Liver (tissue), 10 donors: ENCODE measurements at places on chromosomes 4 and X. TPM values are rescaled to one million over a fixed set of nuclear protein-coding genes. Genes with fewer than 3 reads are reported as not detected.
A peak's percentile ranks its signal among the peaks of the same experiment; 100 is the strongest.

DNA sequence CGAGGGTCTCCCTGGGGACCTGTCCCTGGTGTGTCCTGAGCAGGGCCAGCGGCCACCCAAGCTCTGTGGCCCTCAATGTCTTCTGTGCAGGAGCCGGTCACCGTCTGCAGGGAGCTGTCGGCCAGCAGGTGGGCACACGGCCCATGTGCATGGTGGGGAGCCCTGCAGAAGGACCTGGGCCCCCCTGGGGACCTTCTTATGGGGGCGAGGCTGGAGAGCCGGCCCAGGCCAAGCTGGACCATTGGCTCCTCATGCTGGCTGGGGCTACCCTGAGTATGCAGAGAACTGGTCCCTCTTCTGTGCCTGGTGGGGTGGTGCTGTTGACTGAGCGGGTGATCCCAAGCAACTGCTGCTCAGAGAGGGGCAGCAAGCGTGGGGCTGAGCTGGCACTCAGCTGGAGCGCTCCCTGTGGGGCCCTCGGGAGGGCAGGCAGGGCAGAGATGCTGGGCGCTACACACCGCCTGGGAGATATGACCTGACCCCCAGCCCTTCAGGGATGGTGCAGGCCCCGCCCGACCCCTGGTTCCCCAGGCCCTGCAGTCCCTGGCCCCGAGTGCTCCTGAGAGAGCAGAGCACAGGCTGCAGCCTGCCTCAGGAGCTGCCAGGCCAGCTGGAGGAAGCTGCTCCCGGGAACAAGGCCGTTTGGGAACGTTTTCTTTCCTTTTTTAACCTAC lies 14.8 kb downstream of the NAT8L start:
- no peaks in the 10 kb centered on the region for H3K36me3 ChIP-seq
- no peak overlapping the region for H3K4me3 ChIP-seq
- no peak overlapping the region for H3K27ac ChIP-seq

GRCh38 chr4:99806545-99806944 lies 10.1 kb upstream of the DAPP1 start:
- no peak overlapping the region for H3K4me3 ChIP-seq
- no peaks in the 10 kb centered on the region for H3K27me3 ChIP-seq
- no peak for DNase-seq
- H3K27ac ChIP-seq: no peak overlapping the region

DNA sequence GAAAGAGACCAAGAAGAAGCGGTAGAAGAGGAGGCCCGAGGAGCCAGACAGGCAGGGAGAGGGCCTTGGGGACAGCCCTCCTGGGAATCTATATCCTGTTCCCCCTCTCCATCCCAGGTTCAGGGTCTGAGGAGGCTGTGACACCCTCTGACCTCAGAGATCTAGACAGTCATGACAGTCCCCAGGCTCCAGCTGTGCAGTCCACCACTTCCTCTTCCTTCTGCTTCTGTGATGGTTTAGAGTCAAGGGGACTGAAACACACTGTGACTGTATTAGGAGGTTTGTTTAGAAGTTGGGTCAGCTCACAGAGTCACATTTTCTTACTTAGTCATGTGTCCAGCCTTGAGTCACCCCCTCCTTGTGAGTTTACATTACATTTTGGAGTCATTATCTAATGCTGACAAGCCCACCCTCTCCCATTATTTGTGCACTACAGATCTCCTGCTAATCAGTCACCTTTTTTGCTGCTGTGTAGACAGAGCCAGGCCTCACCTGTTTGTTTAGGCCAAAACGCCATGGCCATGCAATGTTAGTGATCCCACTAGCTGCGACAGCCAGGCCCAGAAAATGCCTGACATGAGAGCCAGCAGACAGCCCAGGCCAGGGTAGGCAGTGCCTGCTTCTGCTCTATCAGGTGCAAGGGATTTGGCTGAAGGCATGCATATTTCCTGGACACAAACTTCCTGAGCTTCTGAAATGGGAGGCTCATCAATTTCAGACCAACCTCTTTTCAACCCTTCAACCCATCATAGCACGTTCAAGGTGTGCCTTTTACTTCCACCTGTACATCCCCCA lies 26.0 kb downstream of the MANBA start:
- H3K4me3 ChIP-seq: no peak overlapping the region
- H3K27me3 ChIP-seq: no peaks in the 10 kb centered on the region
- DNase-seq: no peak
- H3K36me3 ChIP-seq: no peaks in the 10 kb centered on the region

DNA sequence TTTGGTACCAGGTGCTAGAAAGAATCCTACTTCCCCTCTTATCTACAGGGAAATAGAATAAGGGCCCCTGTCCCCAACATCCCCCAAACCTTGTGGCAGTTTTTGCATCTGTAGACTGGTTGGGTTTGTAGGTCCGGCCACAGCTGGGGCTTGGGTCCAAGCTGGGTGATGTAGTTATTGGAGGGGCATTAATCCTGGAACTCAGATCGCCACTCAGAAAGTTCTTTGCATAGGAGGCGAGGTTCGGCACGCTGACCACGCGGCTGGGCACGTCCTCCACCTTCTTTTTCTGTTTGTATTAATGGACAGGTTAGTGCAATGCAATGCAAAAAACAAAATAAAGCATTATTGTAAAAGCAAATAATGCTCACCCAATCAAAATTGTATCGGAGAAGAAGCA lies 19.2 kb downstream of the MED28 start:
- H3K4me1 ChIP-seq: no peaks in the 10 kb centered on the region
- H3K36me3 ChIP-seq: peaks cover 23% of the 10 kb centered on the region
- no peak overlapping the region for H3K27ac ChIP-seq
- H3K27me3 ChIP-seq: no peaks in the 10 kb centered on the region
- DNase-seq: no peak

GRCh38 chr4:2415881-2416563 lies 2.4 kb downstream of the ZFYVE28 start:
- DNase-seq: no peak
- peaks cover 36% of the 10 kb centered on the region for H3K4me1 ChIP-seq
- H3K27ac ChIP-seq: no peak overlapping the region

DNA sequence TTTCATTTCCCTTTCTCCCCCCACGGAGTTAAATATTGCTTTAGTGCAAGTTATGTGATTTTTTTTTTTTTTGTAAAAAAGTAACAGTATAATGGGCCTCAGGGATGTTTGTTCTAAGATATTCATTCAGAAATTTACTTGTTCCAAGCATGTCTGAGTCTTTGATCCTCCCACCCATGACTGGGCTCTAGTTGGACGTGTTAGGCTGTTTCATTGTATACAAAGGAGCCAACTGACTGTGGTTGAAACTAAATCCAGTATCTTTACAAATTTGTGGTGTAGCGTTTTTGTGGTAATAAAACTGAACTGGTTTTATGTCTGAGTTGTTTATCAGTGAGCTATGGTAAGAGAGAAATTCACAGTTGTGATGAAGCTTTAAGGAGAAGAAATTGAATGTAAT lies 74.1 kb downstream of the DOCK11 start:
- DNase-seq: no peak
- no peaks in the 10 kb centered on the region for H3K27me3 ChIP-seq
- H3K36me3 ChIP-seq: no peaks in the 10 kb centered on the region
- no peaks in the 10 kb centered on the region for H3K4me1 ChIP-seq

DNA sequence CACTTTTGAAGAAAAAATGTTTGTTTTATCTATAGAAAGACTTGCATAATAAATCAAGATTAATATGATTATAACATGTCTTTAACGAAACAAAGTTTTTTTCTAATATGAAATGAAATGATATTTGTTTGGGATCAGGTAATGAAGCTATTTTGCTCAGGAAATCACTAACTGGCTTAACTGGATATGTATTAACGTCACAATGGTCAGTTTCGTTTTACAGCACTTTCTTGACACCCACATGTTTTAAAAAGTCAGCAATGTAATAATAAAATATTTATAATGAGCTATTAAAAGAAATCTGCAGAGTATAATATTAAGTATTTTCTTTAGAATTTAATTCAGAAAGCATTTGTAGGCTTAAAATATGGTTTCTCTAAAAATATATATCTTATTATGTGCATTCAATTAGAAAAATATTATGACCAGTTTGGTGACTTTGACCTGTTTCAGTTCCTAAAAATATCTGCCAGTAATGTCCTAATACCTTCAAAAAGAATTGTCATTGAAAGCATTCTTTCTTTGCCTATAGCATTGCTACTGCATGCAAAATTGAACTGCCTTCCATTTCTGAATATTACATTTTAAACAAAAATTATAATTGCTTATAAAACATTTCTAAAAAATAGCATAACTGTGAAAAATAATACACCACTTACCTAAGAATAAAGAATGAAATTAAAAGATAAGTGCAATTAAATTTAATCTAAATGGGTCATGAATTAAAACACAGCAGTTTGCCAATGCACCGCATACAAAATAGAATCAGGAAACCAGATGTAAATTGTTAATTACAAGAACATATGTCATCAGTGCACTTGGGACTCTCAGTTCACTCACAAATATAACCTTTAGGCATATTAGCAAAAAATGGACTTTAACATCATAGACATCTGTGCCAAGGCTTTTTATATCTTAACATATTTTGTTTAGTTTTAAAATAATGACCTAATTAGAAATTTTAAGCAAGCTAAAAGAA lies 31.6 kb downstream of the TIGD2 start:
- H3K36me3 ChIP-seq: no peaks in the 10 kb centered on the region
- no peaks in the 10 kb centered on the region for H3K27me3 ChIP-seq
- no peaks in the 10 kb centered on the region for H3K4me1 ChIP-seq
- no peak overlapping the region for H3K27ac ChIP-seq
- no peak for DNase-seq

GRCh38 chr4:125624951-125625350 lies 310.2 kb downstream of the FAT4 start:
- H3K4me3 ChIP-seq: no peak overlapping the region
- no peaks in the 10 kb centered on the region for H3K4me1 ChIP-seq
- no peak overlapping the region for H3K27ac ChIP-seq
- no peaks in the 10 kb centered on the region for H3K27me3 ChIP-seq

- H3K4me3 ChIP-seq: no peak overlapping the region
- no peaks in the 10 kb centered on the region for H3K36me3 ChIP-seq
- no peak for DNase-seq
These were observed 472.5 kb downstream of the INPP4B start for GRCh38 chr4:142373610-142374009.

DNA sequence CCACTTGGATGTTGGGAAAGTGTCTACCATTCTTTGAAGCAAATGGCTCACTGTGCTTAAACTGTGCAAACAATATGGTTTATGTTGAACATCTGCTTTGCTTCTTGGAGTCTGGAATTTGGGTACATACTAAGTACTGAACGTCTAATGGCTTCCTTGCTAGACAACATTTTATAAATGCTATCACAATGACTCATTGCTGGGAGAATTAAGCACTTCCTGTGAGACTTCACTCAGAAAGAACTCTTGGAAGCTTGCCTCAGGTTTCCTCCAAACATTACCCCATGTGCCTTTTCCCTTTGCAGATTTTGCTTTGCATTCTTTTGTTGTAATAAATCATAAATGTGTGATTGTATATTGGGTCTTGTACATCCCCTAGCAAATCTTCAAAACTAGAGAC lies 139.7 kb downstream of the PACRGL start:
- H3K27me3 ChIP-seq: no peaks in the 10 kb centered on the region
- DNase-seq: no peak
- no peaks in the 10 kb centered on the region for H3K36me3 ChIP-seq
- no peak overlapping the region for H3K27ac ChIP-seq

DNA sequence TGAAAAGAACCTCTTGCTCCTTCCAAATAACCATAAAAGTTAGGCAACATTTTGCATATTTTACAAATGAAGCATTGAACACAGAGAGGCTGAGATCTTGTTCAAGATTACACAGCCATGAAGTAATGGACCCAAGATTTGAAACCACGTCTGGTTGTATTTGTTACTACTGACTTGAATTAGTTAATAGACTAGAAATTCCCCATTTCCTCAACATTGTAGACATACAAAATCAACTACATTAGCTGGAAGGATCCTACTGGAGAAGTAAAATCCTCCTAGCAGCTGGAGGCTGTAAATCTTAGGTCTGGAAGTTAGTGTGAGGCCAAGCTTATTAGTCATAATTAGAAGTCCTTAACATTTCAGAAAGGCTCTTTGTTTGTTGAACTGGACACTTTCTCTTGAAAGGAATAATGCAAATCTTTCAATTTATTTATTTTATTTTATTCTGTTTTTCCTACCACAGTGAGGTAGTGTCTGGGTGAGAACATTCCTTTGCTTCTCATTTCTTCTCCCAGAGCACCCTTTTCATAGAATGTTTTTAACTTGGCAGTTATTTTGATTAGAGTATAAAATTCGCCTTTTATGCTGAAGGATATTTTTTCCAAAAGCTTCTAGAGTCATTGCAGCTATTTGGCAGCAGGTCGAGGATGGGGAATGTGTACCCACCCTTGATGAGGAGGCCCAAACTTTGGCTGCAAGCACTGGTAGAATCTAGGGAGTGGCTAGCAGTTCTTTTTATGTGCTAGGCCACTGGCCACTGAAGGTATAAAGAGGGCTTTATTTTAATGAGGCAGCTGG lies 62.0 kb upstream of the CLNK start:
- no peak for DNase-seq
- no peak overlapping the region for H3K27ac ChIP-seq
- H3K36me3 ChIP-seq: no peaks in the 10 kb centered on the region
- H3K4me3 ChIP-seq: no peak overlapping the region
- peaks cover 6% of the 10 kb centered on the region for H3K27me3 ChIP-seq

GRCh38 chrX:106481341-106481740 lies 130.4 kb upstream of the RADX start:
- no peak overlapping the region for H3K27ac ChIP-seq
- H3K36me3 ChIP-seq: no peaks in the 10 kb centered on the region
- no peaks in the 10 kb centered on the region for H3K27me3 ChIP-seq
- H3K4me3 ChIP-seq: no peak overlapping the region
- DNase-seq: peak; percentile 37

DNA sequence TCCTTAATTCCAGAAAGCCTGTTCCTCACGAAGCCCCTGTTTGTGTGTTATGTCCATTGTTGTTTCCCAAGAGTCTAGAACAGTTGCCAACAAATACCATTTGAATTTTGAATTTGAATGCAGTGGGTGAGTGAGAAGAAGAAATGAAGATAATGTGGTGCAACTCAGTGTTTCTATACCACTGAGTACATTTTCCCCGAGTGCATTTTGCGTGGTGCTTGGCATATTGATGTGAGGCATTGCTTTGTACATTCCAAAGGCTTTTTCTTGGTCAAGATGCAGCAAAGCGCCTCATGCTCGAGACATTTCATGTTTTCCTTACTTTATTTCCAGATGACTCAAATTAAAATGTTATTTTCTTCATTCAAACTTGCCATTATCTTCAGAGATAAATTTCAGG lies 253.1 kb upstream of the RPS6KA3 start:
- no peak overlapping the region for H3K27ac ChIP-seq
- no peak for DNase-seq
- no peaks in the 10 kb centered on the region for H3K4me1 ChIP-seq
- H3K27me3 ChIP-seq: no peaks in the 10 kb centered on the region
- no peak overlapping the region for H3K4me3 ChIP-seq

GRCh38 chrX:131778269-131779218 lies 234.7 kb downstream of the OR13H1 start:
- H3K36me3 ChIP-seq: no peaks in the 10 kb centered on the region
- peaks cover 19% of the 10 kb centered on the region for H3K4me1 ChIP-seq
- H3K27ac ChIP-seq: peak overlapping the region; percentile 61
- H3K4me3 ChIP-seq: peak overlapping the region; percentile 77

CT45A3 gene
- total RNA-seq: not detected

VSIG1 gene
- not detected for total RNA-seq

DUX4 gene
- total RNA-seq: not detected

EMCN gene
- 2.4 TPM for total RNA-seq
